CD4-positive, CD25-positive, alpha-beta regulatory T cell (primary cell): ENCODE measurements at places on chromosomes 4 and X. TPM values are rescaled to one million over a fixed set of nuclear protein-coding genes. Genes with fewer than 3 reads are reported as not detected.

Gene HTRA3
- not detected for polyA plus RNA-seq

Gene CNKSR2
- polyA plus RNA-seq, result 7.7 TPM

Gene FREM3
- polyA plus RNA-seq, result 0.48 TPM

Gene IGFBP7
- polyA plus RNA-seq, result not detected

Gene CENPE
- 1.8 TPM for polyA plus RNA-seq

- no peak for DNase-seq
These were observed 68.2 kb downstream of the HHIP start for GRCh38 chr4:144714166-144714565.

- DNase-seq, result no peak
These were observed 704 bp downstream of the FAM114A1 start for GRCh38 chr4:38868059-38868960.

DNA sequence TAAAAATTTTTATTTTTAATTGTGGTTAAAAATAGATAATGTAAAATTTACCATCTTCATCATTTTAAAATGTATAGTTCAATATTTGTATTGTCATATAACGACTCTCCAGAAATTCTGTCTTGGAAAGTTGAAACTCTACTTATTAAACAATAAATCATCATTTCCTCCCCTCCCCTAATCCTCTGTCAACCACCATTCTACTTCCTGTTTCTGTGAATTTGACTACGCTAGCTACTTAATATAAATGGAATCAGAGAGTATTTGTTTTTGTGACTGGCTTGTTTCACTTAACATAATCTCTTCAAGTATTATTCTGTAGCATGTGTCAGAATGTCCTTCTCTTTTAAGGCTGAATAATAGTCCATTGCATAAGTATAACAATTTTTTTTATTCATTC lies 729.0 kb upstream of the AADAT start:
- no peak for DNase-seq

GRCh38 chr4:109155682-109156283 lies 146.7 kb downstream of the COL25A1 start:
- DNase-seq, result no peak

DNA sequence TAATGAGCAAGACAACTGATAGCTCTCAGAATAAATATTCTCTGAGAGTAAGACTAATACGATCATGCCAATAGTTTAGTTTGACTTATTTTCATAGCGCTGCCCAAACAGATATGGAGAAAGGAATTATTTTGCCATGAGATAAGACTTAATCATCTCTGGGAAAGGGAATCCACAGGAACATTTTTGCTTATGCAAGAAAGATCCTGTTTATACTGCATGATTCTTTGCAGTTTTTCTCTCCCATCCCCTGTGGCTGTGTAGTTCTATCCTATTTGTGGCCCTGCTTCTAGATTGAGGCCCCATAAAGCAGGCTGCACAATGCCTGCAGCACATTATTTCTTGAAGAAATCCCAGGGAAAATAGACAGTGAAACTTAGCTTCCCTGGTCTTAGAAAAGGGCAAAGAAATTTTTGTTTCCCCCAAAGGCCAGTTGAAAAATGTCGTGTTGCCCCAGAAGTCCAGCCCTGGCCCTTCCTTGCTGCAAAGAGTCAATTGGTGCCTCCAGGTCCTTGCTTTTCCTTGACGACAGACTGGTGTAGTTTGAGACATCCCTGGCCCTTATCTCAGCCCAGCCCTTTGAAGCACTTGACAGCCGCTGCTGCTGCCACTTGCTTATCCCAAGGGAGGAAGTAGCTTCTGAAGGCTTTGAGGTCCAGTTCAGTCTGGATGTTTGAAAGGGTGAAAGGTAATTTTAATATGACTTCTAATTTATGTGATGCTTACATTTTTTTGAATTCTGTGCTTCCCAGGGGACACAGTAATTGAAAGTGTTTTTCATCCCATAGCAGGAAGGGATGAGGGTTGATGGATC lies 45.0 kb upstream of the SH3RF1 start:
- no peak for DNase-seq

DNA sequence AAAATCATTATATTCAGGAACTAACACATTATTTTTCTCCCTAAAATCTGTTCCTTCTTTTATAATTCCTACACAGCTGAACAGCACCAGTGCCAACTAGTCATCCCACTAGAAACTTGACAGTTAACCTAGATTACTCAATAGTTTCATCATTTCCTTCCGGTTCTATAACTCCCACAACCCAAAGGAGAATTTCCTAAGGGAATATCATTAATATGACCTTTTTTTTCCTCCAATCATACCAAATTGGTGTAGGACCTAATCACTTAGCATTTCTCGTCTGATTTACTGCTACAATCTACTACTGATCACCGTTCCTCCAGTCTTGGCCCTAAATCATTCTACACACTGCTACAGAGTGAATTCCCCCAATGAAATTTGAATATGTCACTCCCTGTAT lies 45.9 kb downstream of the WDFY3 start:
- DNase-seq, result no peak

DNA sequence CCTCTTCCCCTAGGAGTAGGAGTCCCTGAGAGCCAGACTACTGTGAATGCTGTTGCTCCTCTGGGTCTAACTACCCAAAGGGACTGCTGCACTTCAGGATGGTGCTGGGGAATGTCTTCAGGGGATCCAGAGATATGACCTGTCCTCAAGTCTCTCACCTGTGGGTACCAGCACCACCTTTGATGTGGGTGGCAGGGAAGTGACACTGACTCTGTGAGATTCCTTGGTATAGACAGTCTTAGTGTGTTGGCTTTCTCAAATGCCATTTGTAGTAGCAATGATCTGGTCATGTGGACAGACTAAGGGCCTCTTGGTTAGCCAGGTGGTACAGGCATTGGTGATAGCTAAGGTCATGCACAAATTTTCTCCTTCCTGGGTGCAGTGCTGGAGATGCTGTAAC lies 108.9 kb upstream of the ADAMTS3 start:
- no peak for DNase-seq

DNA sequence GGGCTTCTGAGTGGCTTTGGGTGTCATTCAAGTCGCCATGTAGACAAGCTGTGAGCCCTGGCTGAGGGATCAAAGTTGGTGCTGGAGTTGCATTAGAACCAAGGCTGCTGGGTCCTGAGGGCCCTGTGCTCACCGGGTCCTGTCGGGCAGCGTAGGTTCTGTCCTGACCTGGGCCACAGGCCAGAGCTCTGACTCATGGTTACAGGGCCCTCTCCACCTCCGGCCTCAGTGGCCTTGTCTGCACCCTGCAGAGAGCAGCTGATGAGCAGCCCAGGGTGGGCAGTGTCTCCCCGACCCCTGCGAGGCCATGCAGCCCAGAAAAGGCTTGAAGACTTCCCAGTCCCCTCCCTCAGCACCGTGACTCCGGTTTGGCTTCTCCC lies 22.5 kb downstream of the ATP2B3 start:
- DNase-seq, result no peak

- DNase-seq, result no peak
These were observed at the start of gene FGG for GRCh38 chr4:154612472-154613414. TSS of gene FGG (minus strand) at chr4:154612656. CDS start at chr4:154612609, 47 bp downstream.
